CD8-positive, alpha-beta memory T cell (primary cell): ENCODE measurements at places on chromosomes 12 and 14.

DNA sequence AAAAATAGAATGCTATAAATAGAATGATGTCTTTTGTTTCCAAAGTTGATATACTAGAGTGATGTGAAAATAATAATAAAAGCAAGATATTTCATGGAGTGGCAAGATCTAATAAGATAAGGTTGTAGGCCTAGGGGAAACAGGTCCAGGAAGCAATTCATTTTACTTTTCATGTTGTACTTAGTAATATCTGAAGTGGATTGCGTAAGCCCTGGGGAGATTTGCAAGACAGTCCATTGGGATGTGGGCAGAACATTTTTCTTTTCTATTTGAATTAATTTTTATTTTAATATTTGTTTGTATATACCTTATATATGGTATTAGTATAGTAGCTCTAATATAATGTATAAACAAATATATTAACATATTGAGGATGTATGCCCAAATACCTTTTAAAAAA lies 7.5 kb downstream of the NUBPL start:
- no peak for DNase-seq

GRCh38 chr12:116774020-116774419 lies 35.9 kb downstream of the RNFT2 start:
- DNase-seq = no peak

DNA sequence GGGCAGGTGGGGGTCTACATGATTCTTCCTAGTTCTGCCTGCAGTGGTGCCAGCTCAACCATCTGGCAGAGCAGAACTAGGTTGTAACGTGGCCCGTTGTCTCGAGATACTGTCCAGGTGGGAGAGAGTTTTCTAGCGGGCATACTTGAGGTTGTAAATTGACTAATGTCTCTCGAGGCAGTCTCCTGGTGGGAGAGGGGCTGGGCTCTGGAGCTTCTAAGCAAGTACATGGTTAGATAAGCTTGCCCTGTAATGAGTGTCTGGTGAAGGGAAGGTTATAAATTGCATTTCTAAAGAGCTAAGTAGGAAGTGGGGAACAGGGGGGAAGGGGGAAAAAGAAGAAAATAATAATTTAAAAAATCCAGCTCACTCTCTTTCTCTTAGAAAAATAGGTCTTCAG lies 18.1 kb downstream of the BDKRB1 start:
- no peak for DNase-seq

GRCh38 chr14:40280652-40281051 lies 848.4 kb upstream of the FBXO33 start:
- DNase-seq = no peak

GRCh38 chr12:31263661-31264060 lies 62.3 kb downstream of the SINHCAF start:
- DNase-seq = no peak
